Activated B cell treated with CpG ODN at 0.5 μM for 24 hours (primary cell): ENCODE measurements at places on chromosomes 7 and 10.

DNA sequence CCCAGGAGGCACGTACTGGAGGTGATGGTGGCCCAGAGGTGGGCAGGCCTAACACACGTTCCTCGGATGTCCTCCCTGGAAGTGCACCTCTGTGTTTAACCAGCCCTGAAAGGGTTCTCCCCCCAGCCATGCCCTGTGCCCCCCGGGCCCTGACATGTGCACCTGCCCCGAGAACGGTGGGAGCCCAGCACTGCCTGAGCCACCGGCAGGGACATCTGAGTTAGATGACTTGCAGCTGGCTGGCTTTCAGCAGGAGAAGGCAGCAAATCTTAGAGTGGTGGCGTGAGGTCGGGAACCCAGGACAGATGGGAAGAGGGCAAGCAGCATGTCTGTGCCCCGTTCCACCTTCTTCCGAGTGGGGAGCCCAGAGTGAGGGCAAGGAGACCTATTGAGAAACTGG is 291.8 kb downstream of the TCERG1L start:
- no peak for DNase-seq

GRCh38 chr7:155991470-155991869 is 179.2 kb upstream of the SHH start:
- no peak for DNase-seq

GRCh38 chr10:4260483-4261124 is 475.6 kb upstream of the KLF6 start:
- DNase-seq, result no peak

DNA sequence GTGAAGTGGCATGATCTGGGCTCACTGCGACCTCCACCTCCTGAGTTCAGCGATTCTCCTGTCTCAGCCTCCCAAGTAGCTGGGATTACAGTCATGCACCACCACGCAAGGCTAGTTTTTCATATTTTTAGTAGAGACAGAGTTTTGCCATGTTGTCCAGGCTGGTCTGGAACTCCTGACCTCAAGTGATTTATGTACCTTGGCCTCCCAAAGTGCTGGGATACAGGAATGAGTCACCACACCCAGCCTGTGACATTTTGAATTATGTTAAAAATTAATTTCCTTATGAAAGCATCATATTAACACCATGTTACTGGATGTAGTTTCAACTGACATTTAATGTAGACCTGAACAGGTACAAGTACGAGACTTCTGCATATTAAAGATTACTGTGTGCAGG is 24.3 kb downstream of the ABCB4 start:
- no peak for DNase-seq

DNA sequence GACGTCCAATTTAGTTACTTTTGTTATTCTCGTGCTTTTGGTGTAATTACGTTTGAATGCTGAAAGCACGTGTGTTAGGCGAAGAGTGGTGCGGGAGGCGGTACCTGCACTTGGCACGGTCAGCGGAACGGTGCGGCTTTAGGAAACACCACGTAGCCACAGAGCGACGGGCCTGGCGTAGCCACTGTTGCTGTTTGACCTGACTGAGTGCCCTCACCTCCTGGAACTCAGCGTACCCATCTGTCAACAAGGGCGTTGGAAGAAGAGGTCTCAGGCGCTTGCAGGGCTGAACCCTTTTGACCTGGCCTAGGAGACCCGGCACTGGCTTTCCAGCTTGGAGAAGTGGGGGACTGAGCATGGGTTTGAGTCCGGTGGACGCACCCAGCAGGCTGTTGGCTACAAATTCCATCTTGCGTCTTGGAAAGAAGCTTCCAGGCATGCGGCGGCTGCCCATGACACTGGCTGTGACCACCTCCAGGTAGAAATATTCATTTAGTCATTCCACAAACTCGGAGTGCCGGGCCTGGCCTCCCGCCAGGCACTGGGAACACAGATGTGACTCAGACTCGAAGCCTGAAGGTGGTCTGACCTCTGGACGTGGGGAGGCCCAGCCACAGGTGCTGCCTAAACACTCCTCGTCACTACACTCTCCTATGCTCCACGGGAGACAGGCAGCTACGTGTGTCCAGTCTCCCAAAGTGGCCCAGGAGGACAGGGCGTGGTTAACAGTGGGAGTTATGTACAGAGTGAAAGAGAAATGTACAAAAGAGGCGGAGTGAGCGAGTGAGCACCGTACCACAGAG is 22.2 kb downstream of the FAM20C start:
- no peak for DNase-seq

GRCh38 chr7:111077001-111077400 is 13.9 kb upstream of the LRRN3 start:
- no peak for DNase-seq

- no peak for DNase-seq
These were observed 13.9 kb downstream of the VSTM2A start for GRCh38 chr7:54556121-54556520.

DNA sequence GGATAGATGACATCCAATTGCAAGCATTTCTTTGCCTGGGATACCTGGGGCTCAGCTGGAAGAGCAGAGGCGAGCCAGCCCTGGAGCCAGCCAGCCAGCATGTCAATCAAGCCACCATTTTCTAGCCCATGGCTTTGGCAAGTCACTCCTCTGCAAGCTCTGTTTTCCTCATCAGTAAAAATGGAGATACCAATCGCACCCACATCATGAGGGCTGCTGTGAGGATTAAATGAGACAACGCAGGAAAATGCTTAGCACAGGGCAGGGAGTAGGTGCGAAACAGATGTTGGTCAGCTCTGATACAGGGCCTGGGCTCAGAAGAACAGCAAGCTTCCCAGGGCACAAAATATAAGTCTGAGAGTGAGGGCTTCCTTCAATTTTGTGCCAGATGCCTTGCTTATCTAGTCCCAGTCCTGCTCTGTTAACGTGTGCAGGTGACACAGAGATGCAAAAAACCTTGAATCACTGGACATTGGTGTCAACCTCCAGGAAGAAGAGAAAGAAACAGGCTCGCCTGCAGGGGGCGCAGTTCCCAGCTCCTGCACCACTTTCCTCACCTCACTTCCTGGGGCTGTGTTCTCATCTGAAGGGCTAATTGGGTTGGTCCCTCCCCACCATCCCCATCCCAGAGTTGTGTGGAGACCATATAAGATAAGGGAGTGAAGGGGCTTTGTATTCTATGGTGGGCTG is 72.8 kb upstream of the CACUL1 start:
- no peak for DNase-seq

DNA sequence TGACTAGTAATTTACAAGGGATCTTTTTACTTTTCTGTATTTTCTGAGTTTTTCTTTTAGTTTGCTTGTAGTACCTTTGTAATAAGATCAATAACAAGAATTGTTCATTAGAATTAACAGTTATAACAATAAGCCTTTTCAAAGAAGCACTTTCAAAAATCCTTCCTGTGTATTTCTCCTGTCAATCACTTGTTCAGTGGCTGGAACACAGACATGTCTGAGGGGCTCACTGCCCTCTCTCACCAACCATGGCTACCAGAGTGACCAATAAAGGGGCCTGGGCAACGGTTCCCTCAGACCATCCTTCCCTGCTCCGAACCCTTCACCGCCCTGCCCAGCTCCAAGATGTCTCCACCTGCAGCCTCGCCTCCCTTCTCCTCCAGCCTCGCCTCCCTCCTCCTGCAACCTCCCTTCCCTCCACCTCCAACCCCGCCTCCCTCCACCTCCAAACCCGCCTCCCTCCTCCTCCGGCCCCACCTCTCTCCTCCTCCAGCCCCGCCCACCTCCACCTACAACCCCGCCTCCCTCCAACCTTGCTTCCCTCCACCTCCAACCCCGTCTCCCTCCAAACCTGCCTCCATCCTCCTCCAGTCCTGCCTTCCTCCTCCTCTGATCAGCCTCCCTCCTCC is 353.4 kb downstream of the TNS3 start:
- DNase-seq, result no peak

GRCh38 chr7:1056785-1057410 is 12.6 kb downstream of the GPR146 start:
- DNase-seq, result no peak

GRCh38 chr7:135213831-135214230 is 2.5 kb upstream of the WDR91 start:
- no peak for DNase-seq

- no peak for DNase-seq
These were observed 374.7 kb upstream of the BMPER start for GRCh38 chr7:33530664-33531063.

DNA sequence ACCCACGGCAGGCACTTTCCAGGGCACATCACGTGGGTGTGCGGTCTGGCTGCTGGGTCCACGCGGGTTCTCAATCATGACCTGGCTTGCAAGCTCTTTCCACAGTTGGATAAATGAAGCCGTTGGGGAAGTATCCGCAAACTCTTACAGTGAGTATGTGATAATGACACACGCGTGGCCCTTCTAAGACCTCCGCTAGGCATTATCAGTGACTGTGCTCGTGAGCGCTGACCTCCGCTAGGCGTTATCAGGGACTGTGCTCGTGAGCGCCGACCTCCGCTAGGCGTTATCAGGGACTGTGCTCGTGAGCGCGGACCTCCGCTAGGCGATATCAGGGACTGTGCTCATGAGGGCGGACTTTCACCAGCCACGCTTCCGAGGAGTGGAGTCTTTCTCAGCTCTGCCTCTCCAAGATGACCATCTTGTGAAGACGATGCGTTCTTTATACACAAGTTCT is 107.0 kb downstream of the WDR37 start:
- peak; percentile 5 for DNase-seq

- no peak for DNase-seq
These were observed 56.7 kb upstream of the SEPHS1 start for GRCh38 chr10:13404791-13405190.

DNA sequence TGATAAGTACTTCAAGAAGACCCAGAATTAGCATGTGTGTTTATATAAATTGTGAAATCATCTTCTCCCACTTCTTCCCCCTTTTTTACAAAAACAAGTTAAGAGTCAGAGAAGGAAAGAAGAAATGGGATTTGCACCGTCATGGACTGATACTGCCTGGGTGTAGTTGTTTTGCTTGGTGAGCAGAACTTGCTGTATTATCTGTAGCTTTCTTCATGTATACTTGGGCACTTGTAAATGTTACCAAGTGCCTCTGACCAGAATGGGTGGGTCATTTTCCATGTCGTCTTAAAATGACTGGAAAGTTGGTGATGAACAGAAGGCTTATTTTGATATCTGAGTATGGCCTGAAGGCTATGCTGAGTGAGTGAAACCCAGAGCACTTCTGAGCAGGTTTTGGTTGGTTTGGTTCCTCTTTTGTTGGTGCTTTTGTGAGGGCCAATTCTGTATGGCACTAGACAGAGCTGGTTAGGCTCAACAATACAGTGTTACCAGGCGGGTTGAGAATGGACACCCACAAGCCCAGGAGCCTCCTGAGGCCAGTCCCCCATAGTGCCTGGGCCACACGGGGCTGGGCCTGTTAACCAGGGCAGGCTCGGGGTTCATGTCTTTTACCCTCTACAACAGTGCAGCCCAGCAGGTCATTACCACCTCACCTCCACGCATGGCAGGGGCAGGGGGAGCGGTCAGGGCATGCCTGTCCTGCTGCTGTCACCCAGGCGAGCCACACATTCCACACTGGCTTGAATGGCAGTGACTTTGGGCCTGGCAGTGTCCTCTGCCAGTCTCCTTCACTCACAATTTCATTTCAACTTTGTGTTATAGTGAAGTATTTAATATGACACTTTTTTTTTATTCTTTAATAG is 115.1 kb downstream of the CCNY start:
- no peak for DNase-seq

- DNase-seq, result no peak
These were observed 75.2 kb downstream of the PRLHR start for GRCh38 chr10:118520116-118520742.
